ENCODE measurements at places on chromosomes 7 and 10.
A peak's percentile ranks its signal among the peaks of the same experiment; 100 is the strongest.

GRCh38 chr10:132659206-132660091 lies 121.9 kb downstream of the INPP5A start:
- no peak for DNase-seq

- no peak for DNase-seq
Measured at GRCh38 chr10:86219271-86219670, 147.3 kb downstream of the GRID1 start.

DNA sequence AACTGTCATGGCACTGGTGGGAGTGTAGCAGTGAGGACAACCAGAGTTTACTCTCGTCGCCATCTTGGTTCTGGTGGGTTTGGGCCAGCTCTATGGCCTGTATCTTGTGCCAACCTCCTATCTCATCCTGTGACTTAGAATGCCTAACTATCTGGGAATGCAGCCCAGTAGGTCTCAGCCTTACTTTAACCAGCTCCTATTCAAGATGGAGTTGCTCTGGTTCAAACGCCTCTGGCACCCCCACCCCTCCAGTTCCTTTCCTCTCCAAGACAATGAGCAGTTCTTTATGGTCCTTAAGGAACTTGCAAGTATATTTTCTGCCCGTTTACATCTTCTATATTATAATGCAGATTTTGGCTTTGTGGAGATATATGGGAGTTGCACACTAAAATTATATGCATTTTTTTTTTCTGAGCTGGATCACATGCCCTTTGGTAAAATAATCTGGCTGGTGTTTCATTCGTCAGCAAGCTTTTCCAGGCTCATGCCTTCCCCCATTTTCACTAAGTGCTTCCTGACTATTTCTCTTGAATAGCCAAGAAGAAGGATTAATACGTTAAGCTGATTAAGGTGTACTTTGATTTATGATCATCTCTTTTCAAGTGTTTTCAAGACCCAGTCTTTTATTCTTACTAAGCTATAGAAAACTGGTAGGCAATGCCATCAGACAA lies 11.2 kb upstream of the WIPF3 start:
- no peak for DNase-seq

DNA sequence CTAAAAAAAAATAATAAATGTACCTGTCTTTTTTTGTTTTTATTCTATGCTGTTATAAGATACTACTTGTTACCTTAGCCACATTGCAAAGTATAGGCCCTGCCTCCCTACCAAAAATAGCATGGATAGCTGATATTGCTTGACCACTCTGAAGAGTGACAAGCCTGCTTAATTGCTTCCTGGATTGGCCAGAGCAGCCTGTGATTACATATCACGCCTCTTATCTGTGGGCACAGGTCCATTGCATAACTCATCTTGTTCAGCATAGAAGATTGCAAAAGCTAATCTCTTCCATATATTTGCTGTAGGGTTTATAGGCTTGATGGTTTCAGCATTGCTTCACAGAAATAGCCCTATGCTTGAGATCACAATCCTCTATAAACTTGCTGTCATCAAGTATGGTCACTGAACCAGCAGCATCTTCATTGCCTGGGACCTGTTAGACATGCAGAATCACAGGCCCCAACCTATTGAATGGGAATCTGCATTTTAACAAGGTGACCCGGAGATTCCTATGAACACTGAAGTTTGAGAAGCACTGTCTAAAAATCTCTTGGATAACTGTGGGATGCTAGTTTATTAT lies 280.8 kb upstream of the CDC14C start:
- DNase-seq, result no peak

DNA sequence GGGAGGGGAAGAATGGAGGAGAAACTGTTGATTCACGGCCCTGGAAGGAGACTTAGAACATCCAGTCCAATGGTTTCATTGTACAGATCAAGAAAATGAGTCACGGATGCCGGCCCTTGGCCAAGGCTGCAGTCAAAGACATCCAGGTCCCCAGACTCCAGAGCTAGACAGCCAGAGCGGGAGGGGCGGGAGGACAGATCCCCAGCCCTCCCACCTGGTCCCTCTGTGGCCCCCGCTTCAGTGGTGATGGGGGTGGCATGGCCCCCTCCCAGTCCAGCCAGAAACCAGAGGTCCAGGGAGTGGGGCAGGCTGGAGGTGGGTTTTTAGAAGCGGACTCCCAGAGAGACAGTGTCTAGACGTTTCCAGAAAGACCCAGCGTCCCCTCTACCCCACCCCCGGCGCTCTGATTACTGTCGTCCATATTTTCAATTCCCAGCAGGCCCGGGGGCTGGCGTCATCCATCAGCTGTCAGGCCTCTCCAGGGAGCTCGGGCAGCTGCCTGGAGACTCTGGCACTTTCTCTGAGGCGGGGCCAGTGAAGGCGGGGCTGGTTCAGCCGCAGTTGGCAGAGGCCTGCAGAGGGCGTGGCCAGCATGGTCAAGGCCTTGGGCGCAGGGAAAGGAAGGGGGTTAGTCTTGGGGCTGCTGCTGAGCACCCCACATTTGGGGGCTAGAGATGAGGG lies 8.0 kb upstream of the HSPB1 start:
- peak; percentile 92 for DNase-seq

DNA sequence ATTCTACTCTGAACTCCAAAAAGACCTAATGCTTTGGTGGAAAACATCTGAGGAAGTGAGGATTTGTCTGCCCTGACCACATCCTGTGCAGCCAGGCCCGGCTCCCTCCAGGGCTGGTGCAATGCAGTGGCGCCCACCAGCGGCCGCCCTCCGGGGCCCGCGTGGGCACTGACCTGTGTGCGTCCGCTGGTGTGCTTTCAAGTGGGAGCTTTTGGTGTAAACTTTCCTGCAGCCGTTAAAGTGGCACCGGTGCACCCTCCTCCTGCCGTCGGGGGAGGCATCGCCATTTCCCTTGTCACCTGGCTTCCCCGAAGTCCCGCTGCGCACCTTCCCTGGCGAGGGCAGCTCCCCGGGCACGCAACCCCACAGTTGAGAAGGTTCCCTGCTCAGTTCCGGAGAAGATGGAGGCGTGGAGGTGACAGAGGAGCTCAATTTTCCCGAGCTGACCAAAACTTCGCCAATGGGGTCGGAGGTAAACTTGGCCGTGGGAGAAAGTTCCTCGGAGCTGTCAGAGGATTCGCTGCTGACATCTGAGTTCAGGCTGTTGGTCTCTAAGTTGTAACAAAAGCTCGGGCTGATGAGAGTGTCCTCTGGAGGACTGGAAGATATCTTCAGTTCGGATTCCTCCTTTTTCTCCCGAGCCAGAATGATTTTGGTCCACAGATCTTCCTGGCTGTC lies 3.4 kb downstream of the KLF6 start:
- DNase-seq, result peak; percentile 70

DNA sequence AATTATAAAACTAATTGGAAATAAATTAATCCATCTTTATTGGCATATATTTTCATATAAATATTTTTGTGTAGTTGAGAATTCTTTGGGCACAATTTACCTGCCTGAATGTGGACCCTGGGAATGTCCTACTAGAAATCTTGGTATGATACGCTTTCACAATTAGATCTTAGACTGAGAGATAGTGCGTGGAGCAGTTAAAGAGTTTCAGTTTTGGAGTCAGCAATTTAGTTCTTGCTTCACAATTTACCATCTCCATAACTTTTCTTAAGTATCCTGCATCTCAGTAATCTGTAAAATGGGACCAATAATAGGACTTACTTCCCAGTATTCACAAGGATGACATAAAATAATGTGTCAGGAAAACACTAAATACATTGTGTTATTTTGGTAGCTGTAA lies 2.0 kb downstream of the MTPN start:
- no peak for DNase-seq

GRCh38 chr7:67807826-67808225 lies 811.2 kb downstream of the TYW1 start:
- DNase-seq, result no peak

DNA sequence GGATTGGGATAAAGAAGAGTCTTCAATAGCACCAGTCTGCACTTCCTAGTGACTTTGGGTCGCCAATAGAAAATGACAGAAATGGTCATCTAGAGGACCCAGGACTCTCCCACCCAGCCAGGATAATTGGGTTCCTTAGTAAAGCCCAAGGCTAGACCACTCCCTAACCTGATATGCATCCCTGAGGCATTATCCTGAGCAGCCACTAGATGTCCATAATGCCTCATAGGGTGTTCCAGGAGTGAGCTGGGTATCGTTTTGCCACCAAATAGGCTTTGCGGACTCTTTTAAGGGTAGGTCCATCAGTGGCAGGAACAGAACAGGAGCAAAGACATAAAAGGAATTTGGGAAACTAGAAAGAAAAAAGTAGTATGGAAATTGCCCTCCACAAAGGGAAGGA lies 4.5 kb upstream of the LRRC4 start:
- DNase-seq, result no peak

DNA sequence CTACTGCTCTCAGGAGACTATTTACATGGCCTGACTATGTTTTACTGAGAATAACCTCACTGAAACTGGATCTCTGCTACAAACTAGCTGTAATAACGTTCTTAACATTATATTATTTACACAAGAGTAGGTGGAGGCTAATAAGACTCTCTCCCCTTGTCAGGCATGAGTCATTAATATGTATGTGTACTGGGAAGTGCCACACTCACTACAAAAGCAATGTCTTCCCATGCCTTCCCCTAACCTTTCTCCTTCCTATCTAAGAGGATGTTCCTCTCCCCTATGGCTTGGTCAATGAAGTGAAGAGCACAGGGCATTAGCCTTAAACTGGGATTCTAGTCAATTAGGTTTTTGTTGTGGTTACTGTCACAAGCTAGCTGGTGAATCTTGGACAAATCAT lies 147.9 kb downstream of the DGKB start:
- peak; percentile 61 for DNase-seq

DNA sequence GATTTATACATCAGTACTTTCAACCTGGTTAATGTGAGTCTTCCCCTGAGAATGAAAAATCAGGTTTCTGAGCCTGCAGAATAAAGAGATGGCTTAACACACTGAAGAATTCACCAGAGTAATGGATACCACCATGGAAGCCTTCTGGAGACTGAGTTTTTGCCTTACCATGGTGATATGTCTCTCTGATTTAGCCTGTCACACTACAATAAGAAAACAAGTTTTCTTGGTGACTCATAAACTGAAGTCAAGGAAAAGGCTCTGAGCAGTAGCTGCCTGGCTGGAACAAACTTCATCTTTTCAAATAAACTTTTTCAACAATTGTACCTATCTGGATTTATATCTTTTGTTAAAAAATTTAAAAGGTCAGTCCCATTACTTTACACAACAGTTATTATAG lies 229.0 kb downstream of the PRPF18 start:
- peak; percentile 71 for DNase-seq

DNA sequence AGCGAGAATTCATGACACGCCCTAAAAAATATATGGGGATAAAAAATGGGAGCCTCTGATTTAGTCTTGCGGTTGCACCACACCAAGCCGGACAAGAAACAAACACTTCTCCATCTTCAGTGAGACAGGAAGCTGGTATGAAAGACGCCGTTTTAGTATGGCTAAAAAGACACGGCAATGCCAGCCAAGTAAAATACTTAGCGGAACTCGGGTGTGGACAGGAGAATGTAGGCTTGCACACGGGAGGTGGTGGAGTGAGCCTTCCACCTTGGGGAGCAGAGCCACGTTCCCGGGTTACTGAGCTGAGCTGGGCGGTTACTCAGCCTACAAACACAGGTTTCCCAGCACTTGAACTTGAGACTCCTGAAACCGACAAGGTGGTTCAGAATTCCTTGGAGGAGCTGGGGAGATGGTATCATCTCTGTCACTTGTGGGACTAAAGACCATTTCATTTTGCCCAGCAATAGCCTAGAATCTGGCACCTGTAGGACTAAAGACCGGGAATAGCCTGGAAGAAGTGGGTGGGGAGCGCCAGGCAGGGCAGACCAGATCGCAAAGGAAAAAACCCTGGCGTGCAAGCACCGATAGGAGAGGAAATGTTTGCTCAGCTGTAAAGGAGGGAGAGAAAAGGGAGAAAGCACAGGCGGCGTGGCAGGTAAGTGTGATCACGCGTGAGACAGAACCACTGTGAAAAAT lies 34.8 kb upstream of the SEPHS1 start:
- no peak for DNase-seq

DNA sequence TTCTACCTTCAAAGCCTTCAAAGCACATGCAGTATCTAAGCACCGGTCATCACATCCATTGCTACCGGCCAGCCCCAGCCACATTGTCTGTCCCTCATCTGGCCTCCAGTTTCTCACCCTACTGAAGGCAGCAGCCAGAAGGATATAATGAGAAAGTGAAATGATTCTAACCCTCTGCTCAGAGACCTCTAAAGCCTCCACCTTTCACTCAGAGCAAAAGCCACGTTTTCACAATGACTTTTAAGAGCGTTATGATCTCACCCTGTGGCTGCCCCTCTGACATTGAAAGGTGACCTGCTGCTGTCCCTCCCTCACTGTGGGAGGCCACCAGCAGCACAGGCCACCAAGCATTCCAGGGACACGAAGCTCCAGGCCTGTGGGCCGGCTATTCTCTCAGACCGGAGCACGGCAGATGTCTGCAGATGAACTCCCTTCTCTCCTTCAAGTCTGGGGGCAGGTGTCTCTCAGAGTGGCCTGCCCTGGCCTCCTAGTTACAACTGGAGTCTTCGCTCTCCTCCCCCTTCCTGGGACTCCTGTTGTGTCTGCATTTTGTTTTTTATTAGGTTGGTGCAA lies 94.9 kb upstream of the EEPD1 start:
- no peak for DNase-seq

GRCh38 chr10:131824371-131825149 lies 76.2 kb upstream of the PPP2R2D start:
- DNase-seq, result peak; percentile 16

DNA sequence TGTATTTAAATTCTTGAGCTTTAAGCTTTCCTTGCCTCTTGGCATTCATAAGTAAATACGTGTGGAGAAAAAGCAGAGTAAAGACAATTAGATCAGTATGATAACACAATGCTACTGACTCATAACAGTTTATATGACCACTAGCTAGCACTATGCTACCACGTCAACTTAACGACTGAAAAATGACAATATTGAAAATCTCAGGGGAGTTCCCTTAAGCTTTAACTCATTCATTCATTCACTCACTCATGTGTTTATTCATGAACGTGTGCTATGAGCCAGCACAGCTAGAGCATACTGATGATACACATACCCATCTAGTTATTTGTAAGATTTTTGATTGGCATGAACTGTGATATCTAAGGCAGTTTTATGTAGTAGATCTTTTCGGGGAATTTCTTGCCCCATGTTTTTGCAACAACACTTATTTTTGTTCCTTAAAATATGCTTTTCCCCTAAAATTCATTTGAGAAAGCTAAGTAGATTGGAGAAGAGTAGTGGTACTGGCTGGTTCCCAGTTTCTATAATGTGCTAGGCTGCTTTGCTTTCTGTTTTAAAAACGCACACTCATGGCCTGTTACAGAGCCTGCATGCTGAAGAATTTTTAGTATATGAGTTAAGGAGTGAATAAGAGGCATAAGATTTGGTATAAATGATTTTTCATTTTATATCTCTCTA lies 57.4 kb upstream of the ACBD5 start:
- DNase-seq, result peak; percentile 9

GRCh38 chr10:89644967-89645741 lies at the start of gene PANK1:
Gene PANK1, minus strand, starts transcription at chr10:89645242. Its CDS starts 351 bp downstream, at chr10:89644891.
- DNase-seq, result peak; percentile 67

GRCh38 chr7:78296644-78297371 lies 498.2 kb downstream of the PHTF2 start:
- DNase-seq, result no peak

GRCh38 chr10:86693275-86693674 lies 25.0 kb downstream of the LDB3 start:
- DNase-seq, result no peak

- peak; percentile 2 for DNase-seq
Measured at GRCh38 chr7:8597565-8597964, 164.2 kb downstream of the NXPH1 start.

Measured in HT1080 (cell line).